ENCODE measurements at places on chromosomes 16 and 17.

DNA sequence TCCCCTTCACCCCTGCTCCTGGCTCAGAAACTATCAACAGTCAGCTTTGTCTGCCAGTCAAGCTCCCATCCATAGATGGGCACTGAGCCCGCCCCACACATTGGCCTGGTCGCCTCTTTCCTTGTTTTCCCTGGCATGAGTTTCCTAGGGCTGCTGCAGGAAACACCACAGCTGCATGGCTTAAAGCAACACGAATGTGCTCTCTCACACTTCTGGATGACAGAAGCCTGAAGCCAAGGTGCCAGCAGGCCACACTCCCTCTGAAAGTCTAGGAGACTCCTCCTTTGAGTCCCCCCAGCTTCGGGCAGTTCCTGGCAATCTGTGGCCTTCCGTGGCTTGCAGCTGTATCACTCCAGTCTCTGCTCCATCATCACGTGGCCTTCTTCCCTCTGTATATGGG, 69.9 kb downstream of the TBC1D16 start:
- DNase-seq = no peak

- DNase-seq = peak; percentile 68
Measured at GRCh38 chr17:77423589-77424451, 283.1 kb downstream of the SEC14L1 start.

DNA sequence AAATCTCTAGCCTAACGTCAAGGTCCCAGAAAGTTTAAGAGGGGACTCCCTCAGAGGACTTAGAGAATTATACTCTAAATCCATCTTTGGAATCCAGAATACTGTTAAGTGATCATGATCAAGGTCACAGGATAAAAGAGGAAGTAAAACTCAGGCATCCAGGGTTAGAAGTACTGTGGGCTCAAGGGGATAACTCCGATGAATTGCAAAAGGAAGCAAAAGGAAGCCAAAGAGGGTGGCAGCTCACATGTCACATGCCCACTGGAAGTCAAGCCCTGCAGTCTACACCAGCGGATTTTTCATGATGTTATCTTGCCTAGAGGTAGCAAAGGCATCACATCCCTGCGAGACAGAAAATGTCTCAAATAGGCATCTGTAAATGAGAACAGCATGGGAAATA, 3.8 kb downstream of the ZNF821 start:
- no peak for DNase-seq

DNA sequence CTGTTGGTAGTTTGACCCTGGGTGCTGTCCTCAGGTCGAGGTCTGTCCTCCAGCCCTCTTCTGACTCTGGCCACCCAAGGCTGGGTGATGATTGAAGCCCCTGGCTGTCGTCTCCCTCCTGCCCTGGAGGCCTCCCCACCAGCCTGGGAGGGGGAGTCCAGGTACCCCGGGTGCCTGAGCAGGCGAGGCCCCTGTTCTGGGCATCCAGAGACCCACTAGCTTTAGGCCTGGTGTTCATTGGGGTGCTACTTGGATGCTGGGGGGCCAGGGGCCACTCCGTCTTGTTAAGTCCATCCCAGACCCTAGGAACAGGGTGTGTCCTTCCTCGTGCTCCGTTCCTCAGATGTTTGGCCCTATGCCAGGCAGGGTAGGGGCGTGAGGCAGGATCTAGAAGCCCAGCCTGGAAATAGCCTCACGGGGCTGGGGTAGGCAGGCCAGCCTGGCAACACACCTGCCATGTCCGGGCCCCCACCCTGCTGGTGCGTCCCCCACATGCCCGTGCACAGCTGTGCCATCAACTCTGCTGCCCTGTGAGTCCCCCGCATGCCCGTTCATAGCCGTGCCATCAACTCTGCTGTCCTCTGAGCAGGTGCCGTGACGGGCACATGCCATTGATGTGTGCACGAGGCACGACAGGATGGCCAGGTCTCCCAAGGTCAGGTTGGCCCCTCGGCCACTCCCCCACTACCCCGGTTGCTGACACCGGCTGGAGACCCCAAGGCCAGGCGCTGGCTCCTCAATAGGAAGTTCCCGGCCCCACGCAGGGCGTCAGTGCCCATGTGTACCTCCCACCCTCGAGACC, 36.9 kb downstream of the GINS2 start:
- DNase-seq = peak; percentile 61

DNA sequence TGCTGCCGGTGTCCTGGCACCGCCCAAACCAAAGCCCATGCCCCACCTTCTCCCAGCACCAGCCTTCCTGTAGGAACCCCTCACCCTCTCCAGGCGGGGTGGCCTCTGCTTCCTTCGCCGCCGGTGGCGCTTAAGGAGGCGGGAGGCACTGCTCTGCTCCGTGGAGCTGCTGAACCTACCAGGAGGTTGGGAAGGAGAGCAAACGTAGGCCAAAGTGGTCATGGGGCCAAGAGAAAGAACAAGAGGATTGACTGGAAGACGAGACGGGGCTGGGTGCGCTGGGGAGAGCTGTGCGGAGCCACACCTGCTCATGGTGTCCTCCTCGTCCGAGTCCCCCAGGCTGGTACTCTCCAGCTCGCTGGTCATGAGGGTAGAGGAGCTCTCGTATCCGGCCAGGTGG, 4.8 kb downstream of the DVL2 start:
- DNase-seq = no peak

DNA sequence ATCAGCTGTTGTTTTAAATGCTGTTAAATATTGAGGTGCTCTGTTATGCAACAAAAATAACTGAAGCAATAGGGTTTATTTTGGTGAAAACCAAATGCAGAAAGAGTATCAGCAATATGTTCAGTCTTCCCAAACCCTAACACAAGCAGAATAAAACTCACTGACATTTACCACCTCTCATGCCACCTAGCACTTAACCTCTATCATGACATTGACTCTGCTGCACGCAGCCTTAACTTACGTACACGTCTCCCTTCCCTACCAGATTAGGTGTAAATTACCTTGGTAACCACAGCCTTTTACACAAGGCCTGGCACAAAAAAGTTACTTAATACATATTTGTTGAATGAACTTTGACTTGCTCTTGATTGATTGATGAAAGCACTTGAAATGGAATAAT, 9.9 kb upstream of the AKAP1 start:
- DNase-seq = no peak

DNA sequence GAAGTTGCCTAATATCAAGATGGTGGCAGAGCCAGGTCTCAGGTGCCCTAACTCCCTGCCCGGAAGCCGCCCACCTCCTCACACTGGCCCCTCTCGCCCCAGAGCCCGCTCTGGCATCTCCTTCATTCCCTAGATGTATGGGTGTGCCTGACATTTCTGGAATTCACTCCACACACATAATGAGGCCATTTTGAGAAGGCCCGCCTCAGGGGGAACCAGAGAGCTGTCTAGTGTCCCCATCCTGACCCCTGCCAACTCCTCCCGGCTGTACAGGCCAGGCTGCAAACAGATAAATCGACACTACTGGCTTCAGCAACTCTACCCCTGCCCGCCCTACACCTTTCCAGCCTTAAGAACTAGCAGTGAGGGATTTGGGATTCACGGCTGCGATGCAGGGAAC, 7.7 kb downstream of the WNT3 start:
- DNase-seq = no peak

DNA sequence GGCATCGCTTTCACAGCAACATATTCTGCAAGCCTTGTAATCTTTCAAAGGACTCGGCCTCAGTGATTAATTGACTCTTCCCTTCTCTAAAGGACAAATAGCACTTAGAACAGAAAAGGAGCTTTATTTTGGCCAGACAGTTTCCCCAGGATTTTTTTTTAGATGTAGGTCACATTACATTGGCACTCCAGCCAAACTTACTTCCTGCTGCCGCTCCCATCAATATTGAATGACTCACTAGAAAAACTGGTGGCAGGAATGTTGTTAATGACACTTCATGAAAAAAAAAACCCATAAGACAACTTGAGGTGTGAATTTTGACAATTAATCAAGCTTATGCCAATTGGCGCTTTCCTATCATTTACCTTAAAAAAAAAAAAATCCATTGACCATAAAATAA, 432.6 kb downstream of the TOX3 start:
- DNase-seq = peak; percentile 7

- DNase-seq = no peak
Measured at GRCh38 chr17:43658900-43659299, 2.8 kb downstream of the MEOX1 start.

DNA sequence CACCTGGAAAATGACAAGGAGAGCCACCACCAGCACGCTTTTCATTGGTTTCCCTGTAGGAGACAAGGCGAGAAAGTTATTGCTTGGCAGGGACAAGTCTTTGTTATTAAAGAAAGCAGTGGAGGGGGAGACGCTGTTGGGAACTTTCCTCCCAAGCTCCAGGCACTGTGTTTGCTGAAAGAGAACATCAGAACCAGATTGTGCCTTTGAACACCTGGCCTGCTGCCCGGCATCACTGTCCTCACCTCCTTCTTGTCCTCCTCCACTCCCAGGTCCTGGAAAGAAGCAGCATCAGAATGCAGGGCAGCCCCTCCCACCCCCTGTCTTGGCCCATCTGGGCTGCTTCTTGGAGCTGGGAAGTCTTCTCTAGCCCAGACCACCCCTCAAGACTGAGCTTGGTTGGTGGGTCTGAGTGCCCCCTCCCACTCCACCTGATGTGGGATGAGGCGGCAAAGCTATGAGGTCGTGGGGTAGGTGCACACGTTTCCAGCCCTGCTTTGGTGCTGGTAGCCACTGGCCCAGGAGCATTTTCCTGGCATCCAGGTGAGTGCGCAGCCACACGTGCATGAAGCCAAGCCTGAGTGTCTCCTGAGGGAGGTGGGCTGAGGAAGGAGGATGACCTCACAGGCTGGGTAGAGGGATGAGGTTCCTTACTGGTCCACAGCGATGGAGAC, 6.2 kb downstream of the CCR7 start:
- DNase-seq = no peak

GRCh38 chr16:81443688-81444447, 740 bp upstream of the CMIP start:
- DNase-seq = no peak

DNA sequence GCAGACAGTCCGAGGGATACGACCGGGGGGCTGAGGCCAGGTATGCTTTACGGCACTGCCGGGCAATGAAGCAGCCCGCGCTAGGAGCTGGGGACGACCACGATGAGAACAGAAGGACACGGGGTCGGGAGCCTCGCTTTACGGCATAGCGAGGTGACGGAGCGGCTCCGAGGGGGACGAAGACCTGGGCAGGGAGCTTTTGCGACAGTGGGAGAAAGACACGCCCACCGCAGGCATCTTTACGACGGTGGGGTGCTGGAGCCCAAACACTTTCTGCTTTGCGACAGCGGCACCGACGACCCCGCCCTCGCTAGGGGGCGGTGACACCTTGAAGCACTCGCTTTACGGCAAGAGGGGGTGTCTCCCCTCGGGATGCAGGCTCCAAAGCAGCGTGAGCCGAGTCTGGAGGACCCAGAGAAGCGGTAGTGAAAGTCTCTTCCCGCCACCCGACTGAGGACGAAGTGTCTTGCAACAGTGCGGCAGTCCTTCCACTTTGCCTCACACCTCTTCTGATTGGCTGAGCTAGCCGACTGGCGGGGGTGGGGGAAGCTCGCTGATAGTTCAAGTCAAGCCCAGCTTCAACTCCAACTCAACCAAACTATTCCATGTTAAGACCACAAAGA, 350 bp upstream of the NEURL4 start:
- peak; percentile 99 for DNase-seq

DNA sequence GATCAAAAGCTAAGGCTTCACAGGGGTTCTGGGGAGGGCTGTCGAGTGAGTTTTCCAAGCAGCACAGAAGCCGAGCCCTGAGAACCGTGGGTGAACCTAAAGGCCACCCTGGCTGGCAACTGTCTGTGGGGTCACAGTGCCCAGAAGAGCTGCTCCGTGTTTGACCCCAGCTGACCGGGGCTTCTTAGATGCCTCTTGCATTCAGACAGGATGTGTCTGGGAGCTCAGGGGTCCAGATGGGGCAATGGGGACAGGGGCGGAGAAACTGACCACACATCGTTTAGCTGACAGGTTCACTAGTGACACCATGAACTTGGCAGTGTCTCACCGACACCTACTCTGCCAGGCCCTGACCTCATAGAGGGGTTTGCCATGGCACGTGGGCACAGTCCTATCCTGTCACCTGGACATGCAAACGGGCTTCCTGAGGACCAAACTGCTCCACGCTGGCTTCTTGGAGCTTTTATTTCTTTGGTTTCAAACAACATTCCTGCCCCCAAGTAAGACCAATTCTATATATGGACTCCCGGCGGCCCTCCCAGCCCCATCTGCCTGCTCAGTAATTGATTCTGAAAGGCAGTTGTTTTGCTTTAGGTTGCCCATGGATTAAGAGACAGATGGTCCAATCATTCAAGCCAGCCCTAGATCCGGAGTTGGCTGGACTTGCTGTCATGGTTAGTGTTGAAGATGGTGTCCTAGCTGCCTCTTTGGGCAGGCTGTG, 22.2 kb downstream of the WSCD1 start:
- DNase-seq = no peak

GRCh38 chr17:48995974-48996721, 1.0 kb upstream of the IGF2BP1 start:
- DNase-seq = peak; percentile 95

- no peak for DNase-seq
Measured at GRCh38 chr17:48640858-48641180, 14.7 kb upstream of the HOXB9 start.

DNA sequence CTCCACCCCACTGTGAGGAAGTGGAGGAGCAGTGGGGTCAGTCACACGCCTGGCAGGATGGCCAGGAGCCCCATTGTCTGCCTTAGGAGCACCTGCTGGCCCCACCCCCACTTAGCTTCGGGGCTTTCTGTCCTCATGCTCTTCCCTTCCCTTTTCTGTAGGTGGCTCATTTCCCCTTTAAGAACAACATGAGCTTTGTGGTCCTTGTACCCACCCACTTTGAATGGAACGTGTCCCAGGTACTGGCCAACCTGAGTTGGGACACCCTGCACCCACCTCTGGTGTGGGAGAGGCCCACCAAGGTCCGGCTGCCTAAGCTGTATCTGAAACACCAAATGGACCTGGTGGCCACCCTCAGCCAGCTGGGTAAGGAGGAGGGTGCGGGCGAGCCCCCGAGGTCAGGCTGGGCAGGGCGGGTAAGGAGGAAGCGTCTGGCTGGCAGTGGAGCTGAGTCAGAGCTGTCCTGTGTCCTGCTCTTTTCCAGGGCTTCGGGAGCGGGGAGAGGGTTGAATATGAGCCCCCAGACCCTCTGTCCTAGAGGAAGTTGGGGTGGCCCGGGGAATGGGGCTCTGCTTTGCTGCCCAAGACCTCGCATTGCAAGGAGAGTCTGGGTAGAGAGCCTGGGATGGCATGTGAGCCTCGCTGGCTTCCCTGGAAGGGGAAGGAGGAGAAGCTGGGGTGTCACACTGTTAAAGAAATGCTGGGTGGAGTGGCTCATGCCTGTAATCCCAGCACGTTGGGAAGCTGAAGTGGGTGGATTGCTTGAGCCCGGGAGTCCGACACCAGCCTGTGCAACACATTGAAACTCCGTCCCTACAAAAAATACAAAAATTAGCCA, 9.2 kb upstream of the SERPINF1 start:
- DNase-seq = peak; percentile 68

Measured in A549 (cell line).